Memory B cell (primary cell): ENCODE measurements at places on chromosomes 3 and 15.

GRCh38 chr3:127008236-127008635 lies 25.3 kb downstream of the PLXNA1 start:
- no peak for DNase-seq

GRCh38 chr3:632571-633170 lies 436.1 kb downstream of the CHL1 start:
- DNase-seq = peak; percentile 14

GRCh38 chr3:109265295-109265694 lies 51.0 kb downstream of the DPPA2 start:
- DNase-seq = no peak

DNA sequence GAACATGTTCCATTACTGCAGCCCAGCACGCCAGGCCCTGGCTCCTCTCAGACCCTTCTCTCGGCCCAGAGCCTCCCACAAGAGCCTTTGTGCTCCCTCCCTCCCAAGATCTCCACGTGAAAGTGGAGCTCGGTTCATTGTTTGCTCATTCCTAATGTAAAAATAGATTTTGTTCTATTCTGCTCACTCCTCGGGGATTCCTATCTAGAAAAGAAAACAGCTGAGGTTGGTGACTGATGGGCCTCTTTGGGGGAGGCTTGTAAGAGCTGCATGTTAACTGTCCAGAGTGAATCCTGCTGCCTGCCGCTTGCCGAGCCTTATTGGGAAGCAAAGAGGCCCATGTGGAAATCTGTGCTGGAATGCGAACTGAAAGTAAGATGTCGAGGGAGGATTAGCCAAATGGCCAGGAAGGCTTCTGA lies 267.1 kb downstream of the LRTM1 start:
- no peak for DNase-seq

DNA sequence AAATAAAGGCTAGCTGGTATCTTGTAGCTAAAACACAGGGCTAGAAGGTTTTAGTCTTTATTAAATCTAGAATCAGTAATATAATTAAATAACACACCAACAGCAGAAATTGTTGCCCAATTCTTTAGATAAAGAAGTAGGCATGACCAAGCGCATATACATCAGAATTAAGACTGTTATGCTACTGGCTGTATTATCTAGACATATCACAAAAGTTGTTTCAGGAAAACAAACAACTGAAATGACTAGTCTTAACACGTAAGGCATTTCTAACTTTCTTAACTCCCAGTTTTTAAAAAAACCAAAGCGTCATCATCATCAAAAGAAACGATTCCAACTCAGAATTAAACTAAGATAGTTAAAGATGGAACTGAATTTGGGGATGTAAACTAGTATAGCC lies 55.4 kb downstream of the EMC4 start:
- no peak for DNase-seq

GRCh38 chr3:186219211-186219638 lies 110.3 kb upstream of the ETV5 start:
- no peak for DNase-seq

DNA sequence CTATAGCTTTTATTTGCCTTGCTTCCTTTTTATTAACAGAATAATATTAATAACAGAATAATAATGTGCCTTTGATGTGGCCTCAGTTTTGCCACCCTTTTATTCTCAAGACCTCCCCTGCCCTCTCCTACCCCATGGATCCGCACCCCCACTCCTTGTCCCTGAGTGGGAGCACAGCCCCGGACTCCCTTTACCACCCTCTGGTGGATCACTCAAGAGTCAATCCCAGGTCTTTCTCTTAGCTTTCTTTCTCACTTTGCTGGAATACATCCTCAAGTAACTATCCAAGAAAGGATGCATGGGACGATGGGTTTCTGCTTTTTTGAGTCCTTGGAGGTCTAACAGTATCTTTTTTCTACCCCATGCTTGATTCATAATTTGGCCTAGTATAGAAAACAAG lies 63.4 kb downstream of the KLF13 start:
- no peak for DNase-seq

DNA sequence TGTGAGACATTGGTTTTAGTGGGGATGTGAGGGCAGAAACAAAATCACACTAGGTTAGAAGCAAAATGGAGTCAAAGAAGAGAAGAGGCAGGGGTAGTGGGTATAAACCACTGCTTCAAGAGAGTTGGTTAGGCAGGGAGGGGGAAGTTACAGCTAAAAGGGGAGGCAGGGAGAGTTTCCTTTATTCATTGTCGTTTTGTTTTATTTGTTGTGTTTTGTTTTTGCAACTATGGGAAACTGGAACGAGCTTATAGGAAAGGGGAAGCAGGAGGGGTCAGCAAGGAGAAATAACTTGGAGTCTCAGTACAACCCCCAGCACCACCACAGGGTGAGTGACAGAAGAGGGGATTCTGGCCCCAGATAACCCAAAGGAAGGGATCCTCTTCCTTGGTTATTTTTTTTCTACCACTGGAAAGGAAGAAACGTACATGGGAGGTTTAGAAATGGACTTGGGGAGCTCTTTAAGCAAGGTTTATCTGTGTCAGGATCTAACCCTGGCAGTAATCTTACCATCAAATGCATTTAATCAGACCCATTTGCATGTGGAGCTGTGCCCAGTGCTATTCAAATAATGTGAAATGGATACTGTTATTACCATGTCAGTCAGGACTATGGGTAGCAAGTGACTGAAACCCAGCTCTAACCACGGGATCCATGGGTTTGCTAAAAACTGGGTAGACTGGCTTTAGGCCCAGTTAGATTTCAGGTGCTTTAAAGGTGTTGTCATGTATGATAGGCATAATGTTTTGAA lies 68.7 kb downstream of the CCNL1 start:
- no peak for DNase-seq

GRCh38 chr3:150346981-150347863 lies 60.9 kb upstream of the TSC22D2 start:
- DNase-seq = no peak

DNA sequence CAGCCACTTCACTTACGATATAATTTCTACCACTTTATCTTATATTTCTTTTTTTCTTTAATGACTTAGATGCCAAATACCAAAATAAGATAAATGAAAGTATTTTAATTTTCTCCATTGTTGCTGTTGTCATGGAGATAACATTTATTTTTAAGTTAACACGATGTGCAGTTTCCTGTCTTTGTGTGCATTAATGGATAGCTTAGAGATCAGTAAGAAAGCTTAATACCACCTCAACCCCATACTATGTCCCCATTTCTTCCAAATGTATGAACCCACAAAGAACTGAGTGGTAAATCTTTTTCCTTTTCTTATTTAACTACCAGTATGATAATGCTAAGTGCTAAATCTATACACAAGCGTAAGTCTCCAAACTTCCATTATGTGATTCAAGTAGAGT lies 17.1 kb downstream of the PCNP start:
- no peak for DNase-seq

DNA sequence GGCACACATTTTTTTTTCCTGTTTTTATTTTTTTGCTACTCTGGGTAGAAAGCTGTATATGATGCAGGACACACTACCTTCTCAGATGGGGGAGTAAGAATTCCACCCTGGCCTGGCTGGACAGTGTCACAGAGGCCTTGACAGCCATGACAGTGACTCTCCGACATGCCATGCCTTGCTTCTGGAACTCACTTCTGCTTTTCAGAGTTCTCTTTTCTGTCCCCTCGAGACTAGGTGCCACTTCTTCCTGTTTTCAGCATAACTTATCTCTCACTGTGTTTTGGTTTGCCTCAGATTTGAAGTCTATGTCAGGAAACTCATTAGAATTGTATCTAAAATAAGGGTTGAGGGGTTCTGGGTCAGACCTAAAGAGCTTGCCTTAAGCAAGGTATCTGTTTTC lies 69.1 kb upstream of the SEC13 start:
- DNase-seq = peak; percentile 29

GRCh38 chr15:99635794-99636193 lies 70.0 kb downstream of the MEF2A start:
- no peak for DNase-seq

DNA sequence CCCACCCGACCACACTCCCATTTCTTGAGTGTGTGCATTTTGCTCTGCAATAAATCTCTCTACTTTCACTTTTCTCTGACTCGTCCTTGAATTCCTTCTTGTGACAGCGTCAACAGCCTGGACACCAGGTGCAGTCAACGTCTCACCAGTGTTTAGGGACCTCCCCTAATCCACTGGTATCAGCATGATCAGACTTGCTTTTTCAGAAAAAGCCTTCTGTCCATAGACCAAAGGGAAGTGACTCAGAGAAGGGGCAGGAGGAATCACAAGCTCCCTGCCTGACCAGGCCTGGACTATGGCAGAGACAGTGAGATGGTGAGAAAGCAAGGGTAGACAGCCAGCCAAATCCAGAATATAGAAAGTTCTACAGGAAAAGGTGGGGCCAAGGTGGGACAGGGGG lies 15.5 kb downstream of the CCR5 start:
- no peak for DNase-seq

DNA sequence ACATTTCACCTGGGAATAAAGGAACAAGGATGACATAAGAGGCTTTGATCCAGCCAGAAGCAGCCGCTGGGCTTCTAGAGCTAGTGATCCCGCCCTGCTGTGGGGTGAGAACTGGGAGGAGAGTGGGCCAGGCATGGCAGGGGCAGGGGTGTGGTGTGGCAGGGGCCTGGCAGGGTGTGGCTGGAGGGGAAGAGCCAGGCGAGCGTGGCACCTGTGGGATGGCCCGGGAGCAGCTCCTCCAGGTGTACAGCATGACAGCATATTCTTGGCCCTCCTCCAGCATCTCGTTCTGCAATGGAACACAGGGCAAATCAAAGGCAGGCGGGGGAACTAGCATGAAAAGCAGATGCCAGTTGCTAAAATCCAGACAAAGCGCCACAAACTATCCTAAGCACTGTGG lies 35.5 kb downstream of the CYFIP1 start:
- no peak for DNase-seq

DNA sequence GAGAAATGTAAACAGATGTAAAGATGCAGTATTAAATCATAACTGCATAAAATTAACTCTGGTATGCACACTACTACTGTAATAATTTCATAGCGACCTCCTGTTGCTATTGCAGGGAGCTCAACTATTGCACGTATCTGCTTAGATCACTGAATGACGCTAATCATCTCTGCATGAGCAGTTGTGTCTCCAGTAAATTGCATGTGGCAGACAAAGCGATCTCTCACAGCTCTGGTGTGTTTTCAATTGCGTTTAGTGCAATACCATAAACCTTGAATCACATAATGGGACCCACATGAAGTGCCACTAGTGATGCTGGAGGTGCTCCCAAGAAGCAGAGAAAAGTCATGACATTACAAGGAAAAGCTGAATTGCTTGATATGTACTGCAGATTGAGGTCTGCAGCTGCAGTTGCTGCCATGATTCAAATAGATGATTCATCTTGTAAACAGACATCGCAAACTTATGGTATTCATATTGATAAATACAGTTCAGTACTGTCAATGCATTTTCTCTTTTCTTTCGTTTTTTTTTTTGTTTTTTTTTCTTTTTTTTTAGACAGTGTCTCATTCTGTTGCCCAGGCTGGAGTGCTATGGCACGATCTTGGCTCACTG lies 30.2 kb upstream of the LCTL start:
- DNase-seq = no peak

DNA sequence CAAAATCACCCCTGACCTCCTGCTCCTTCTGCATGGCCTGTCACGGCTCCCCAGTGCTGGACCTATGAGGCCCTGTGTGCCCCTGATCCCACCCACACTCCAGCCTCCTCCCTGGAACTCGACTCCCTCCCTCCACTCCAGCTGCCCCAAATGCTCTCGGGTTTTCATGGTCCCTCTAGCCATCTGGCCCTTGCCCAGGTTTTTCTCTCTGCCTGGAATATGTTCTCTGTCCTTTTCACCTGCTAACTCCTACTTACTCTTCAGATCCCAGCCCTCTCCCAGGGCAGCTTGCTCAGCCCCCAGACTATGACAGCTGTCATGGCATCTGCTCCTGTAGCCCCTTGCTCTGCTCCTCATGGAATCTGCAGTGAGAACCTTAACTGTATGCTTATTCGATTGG lies 30.3 kb downstream of the DUSP7 start:
- no peak for DNase-seq

DNA sequence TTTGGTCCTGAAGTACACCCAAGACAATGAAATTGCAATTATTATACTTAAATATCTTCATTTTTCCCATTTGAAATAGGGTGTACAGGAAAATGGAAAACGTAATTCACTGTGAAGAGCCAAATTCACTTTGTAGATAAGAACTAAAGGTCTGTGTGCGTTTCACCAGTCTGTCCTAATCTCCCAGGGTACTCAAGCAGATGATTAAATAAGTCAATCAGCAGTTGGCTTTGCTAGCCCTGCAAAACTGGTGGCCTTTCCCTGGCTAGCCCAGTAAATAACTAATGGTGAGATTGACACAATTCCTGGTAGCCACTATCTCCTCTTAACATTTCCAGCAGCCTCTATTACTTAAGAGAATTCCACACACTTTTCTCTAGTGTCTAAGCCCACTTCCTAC lies 389.3 kb downstream of the TBL1XR1 start:
- DNase-seq = no peak
